ENCODE measurements at places on chromosomes 16 and 17. TPM values are rescaled to one million over a fixed set of nuclear protein-coding genes. Genes with fewer than 3 reads are reported as not detected.

The PIGQ gene
- total RNA-seq = 18.0 TPM

The FBXO39 gene
- 0.13 TPM for total RNA-seq

DNA sequence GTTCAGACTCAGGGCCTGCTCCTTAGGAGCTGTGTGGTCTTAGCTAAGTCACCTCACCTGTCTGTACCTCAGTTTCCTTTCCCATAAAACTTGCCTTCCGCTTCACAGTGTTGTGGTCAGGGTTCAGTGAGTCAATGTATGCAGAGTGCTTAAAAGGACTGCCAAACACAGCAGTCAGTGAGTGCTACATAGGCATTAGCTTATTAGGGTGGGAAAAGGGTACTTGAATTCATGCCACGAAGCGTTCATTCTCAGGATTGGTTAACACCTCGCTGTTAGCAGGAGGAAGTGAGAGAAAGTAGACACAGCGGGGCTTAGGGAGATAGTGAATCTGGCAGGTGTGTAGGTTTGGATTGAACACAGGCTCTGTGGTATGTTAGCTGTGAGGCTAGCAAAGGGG, 155.2 kb downstream of the SHISA9 start:
- no peak for DNase-seq

DNA sequence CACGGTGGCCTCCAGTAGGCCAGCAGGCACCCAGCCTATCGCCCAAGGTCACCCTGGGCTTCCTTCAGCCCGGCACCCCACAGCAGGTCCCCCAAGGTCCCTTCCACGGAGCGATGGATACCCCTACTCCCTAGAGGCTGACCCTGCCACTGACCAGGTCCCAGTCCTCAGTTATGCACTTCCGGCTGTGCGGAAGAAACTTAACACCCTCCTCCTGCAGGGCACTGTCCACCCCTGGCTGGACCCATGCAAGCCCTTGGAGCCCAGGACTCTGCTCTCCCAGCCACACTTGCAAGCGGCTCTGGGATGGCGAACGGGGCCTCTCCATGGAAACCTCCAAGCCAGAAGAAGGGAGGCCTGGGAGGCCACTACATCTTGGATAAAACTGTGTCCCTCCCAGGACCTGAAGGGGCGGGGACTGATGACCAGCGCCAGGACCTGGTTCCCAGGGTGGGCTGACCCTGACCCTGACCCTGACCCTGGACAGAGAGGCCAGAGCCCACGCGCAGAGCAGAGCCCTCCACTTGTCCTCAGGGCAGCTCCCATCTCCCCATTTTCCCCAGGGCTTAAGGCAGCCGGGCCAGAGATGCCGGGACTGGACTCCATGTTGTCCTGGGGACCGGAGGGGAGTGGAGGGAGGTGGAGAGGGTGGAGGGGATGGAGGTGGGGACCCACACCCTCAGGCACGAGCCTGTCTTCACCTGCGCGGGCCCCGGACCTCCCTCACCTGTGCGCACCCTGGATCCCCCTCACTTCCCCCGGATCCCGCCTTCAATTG, 734 bp downstream of the CEP131 start:
- peak; percentile 41 for DNase-seq

GRCh38 chr17:71085238-71086033, 916.1 kb downstream of the KCNJ2 start:
- DNase-seq = no peak
